IMR-90 (cell line): ENCODE measurements at places on chromosomes 5 and 9. TPM values are rescaled to one million over a fixed set of nuclear protein-coding genes. Genes with fewer than 3 reads are reported as not detected.

GRCh38 chr5:74130155-74130897 is 504.3 kb downstream of the ARHGEF28 start:
- no peak for DNase-seq

- DNase-seq = no peak
Measured at GRCh38 chr5:10859393-10860195, 98.6 kb upstream of the DAP start.

GRCh38 chr5:148626081-148626613 is 28.2 kb downstream of the HTR4 start:
- no peak for DNase-seq

DNA sequence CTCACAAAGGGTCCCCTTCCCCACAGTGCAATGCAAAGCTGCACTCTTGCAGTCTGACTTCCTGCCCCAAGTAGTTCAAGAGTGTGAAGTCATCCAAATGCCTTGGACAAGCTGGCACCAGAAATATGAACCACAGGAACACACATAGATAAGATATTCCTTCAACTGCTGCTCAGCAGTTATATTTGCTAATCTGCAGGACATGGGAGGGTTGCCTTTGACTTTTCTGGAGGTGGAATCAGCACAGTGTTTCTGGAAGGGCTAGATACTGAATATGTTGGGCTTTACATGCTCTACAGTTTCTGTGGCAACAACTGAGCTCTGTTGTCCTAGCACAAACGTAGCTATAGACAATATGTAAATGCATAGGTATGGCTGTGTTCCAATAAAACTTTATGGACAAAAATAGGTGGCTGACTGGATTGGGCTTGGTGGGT is 96.7 kb upstream of the PCA3 start:
- DNase-seq = peak; percentile 25

- DNase-seq = peak; percentile 37
Measured at GRCh38 chr9:2319421-2319820, 302.2 kb upstream of the VLDLR start.

- DNase-seq = no peak
Measured at GRCh38 chr9:129221979-129222635, 44.0 kb upstream of the IER5L start.

DNA sequence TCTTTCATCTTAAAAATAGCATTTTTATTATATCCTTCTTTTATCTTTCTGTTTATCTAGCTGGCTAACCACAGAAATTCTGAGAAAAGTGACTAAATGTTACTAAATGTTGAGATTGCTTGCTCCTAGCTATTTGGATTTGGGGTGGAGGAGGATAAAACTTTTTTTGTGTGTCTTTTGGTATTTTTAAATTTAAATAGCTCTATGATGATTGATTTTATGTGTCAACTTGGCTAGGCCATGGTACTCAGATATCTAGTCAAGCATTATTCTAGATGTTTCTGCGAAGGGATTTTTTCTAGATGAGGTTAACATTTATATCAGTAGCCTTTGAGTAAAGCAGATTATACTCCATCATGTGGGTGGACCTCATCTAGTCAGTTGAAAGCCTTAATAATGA is 75.0 kb downstream of the GCNT1 start:
- DNase-seq = peak; percentile 63

- DNase-seq = no peak
Measured at GRCh38 chr9:20043035-20043434, 254.2 kb upstream of the SLC24A2 start.

- DNase-seq = no peak
Measured at GRCh38 chr5:43303242-43303641, 10.0 kb downstream of the HMGCS1 start.

GRCh38 chr9:125815568-125815967 is 68.4 kb downstream of the PBX3 start:
- DNase-seq = peak; percentile 34

GRCh38 chr5:41683181-41683580 is 172.8 kb upstream of the PLCXD3 start:
- no peak for DNase-seq

DNA sequence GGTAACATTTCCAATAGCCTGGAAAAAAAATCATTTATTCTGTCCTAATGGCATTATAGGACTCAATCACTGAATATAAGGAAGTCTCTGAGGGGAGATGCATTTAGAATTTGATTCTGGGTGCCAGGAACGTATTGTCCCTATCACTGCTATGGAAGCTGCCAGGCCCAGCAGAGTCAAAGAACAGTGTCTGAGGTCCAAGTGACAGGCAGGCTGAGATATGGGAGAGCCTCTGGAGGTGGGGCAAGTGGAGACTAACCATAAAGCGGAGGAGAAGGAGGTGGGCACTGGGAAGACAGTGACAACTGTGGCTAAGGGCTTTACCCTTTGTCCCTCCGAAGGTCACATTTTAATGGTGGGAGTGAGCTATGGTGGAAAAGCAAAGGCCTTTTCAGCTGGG is 505.5 kb downstream of the CTNND2 start:
- no peak for DNase-seq

GRCh38 chr5:107388141-107388861 is 282.4 kb downstream of the EFNA5 start:
- DNase-seq = peak; percentile 83

DNA sequence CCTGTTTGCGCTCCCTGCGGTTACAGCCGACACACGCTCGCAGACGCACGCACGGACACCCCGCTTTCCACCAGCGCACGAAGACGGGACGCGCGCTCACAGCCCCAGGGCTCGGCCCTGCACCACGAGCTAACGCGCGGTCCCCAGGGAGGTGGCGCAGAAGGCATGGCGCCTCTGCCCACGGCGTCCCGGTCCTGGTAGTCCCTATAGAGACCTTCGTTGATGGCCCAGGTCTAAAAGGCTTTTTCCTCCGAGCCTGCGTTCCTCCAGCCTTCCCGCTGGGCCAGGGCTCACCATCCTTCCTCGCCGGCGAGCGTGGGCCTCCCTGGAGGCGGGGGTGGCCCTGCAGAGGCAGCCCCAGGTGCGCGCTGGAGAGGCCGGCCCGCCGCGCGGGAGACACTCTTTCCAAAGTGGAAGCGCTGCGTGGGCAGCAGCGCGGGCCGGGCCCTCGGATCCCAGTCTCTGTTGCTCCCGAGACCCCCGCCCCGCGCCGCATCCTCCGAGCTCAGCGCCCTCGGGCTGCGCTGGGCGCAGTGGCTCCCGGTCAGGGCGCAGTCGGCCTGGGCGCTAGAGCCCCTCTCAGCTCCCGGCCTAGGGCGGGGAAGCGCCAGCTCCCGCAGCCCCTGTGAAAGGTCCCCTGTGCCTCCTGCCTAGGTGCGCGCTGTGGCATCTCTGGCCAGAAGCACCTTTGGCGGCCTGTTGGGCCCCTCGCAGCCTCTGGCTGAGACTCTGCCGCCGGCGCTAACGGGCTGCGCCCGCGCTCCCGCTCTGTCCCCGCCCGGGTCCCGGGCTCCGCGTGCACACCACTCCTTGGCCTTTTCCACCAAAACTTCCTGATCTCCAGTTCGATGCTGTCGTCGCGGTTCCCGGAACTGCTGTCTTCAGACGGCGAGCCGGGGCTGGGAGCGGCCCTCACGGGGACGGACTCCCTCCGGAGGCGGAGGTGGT is 31.9 kb upstream of the FANCC start:
- no peak for DNase-seq

GRCh38 chr5:111004291-111004690 is 67.2 kb upstream of the TSLP start:
- no peak for DNase-seq

DNA sequence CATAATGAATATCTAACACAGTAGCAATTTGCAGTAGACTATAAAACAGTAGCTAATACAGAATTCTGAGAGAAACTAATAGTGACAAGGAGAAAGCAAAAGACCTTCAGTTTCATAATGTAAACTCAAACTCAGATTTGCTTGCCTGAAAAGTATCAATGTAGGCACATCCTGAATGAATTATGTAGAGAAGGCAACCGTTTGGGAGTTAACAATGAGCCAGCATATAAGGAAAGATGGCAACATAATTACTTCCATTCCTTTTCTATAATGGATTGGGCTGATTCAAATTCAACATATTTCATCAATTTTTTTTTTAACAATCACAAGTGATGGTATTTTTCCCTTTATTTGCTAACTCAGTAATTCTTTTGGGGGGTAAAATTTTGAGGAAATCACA is 261.6 kb downstream of the SEMA5A start:
- DNase-seq = no peak

DNA sequence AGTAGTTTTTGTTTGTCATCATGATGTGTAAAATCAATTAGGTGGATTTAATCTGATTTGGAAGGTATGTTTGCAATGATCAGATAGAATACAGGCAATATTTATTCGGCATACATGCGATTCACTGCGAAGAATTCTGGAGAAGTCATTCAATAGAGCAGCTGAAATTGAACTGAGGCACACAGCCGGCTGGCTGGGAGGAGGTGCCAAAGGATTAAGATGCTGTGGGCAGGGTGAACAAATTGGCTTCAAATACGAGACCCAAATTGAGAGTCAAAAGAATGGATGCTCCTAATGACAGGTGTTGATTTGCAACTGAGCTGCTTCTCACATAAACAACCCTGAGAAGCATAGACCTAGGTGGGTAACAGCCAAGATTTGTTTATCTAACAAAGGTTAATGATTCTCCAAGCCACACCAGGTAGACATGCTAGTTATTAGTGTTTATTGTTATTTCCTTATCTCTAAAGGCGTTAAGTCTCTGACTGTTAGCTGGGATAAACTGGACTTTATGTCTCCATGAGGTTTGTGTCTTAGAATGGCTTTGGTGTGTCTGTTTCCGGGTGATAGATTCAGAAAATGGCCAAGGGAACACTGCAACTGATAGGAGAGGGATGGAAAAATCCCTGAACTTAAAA is 55.3 kb upstream of the CLINT1 start:
- DNase-seq = no peak

The PGM5 gene
- total RNA-seq = 12.8 and 14.7 TPM in 2 replicates

The IL3 gene
- total RNA-seq = not detected in 2 replicates

The JAKMIP2 gene
- total RNA-seq = under 0.01 TPM in 1 of 2 replicates, not detected in the other

The MED22 gene
- total RNA-seq = 6.9 and 7.9 TPM in 2 replicates

The EGFL7 gene
- total RNA-seq = 1.4 and 2.2 TPM in 2 replicates

The DRD1 gene
- 0.18 and 0.28 TPM in 2 replicates for total RNA-seq

The PCAT7 gene
- total RNA-seq = not detected in 2 replicates

The LCP2 gene
- not detected in 2 replicates for total RNA-seq

The INSL4 gene
- not detected in 2 replicates for total RNA-seq

The SYK gene
- not detected in 2 replicates for total RNA-seq

The ADAM19 gene
- 35.5 and 38.3 TPM in 2 replicates for total RNA-seq
